ENCODE measurements at places on chromosomes 6 and 20. TPM values are rescaled to one million over a fixed set of nuclear protein-coding genes. Genes with fewer than 3 reads are reported as not detected.

MEI4 gene
- total RNA-seq: not detected

OR2H2 gene
- total RNA-seq: not detected

TPD52L1 gene
- total RNA-seq: 5.6 TPM

EPHA7 gene
- under 0.01 TPM for total RNA-seq

BPIFB1 gene
- total RNA-seq: not detected

GABRR1 gene
- not detected for total RNA-seq

ERGIC3 gene
- total RNA-seq: 938 TPM

ADGRF4 gene
- total RNA-seq: not detected

HAO1 gene
- total RNA-seq: not detected

ADTRP gene
- total RNA-seq: 2.0 TPM

GSTA3 gene
- not detected for total RNA-seq

DXO gene
- total RNA-seq: 12.9 TPM

ASIP gene
- not detected for total RNA-seq

SEL1L2 gene
- total RNA-seq: 0.23 TPM

DEF6 gene
- 0.70 TPM for total RNA-seq

RAET1L gene
- not detected for total RNA-seq

RAE1 gene
- total RNA-seq: 26.7 TPM

TRIM38 gene
- total RNA-seq: 6.8 TPM

CENPW gene
- total RNA-seq: 7.9 TPM

MTFR2 gene
- 0.23 TPM for total RNA-seq

GTSF1L gene
- total RNA-seq: not detected

HMGCLL1 gene
- not detected for total RNA-seq

CLDN20 gene
- not detected for total RNA-seq

CDH22 gene
- total RNA-seq: not detected

JPH2 gene
- total RNA-seq: 1.1 TPM

DEFB132 gene
- not detected for total RNA-seq

MRPS18A gene
- total RNA-seq: 29.6 TPM

CCN5 gene
- total RNA-seq: 533 TPM

PRSS16 gene
- total RNA-seq: not detected

PLCB1 gene
- 7.6 TPM for total RNA-seq

CST3 gene
- total RNA-seq: 222 TPM

POM121L2 gene
- total RNA-seq: not detected

PLG gene
- total RNA-seq: not detected

BEND6 gene
- 6.1 TPM for total RNA-seq

PNLDC1 gene
- 0.23 TPM for total RNA-seq

BFSP1 gene
- total RNA-seq: 2.5 TPM
